CD4-positive, alpha-beta memory T cell (primary cell): ENCODE measurements at places on chromosomes 5 and 9. TPM values are rescaled to one million over a fixed set of nuclear protein-coding genes. Genes with fewer than 3 reads are reported as not detected.
A peak's percentile ranks its signal among the peaks of the same experiment; 100 is the strongest.

- H3K27me3 ChIP-seq, result no peaks in the 10 kb centered on the region
- no peaks in the 10 kb centered on the region for H3K36me3 ChIP-seq
- no peak overlapping the region for H3K4me3 ChIP-seq
- no peak overlapping the region for H3K27ac ChIP-seq
Measured at GRCh38 chr9:135216236-135216635, 128.8 kb downstream of the OLFM1 start.

GRCh38 chr5:82537687-82538306, 259.6 kb upstream of the RPS23 start:
- H3K27me3 ChIP-seq, result no peaks in the 10 kb centered on the region
- no peak for DNase-seq
- H3K4me1 ChIP-seq, result no peaks in the 10 kb centered on the region
- H3K27ac ChIP-seq, result no peak overlapping the region

GRCh38 chr5:151271336-151271735, 18.4 kb downstream of the GM2A start:
- H3K27ac ChIP-seq, result no peak overlapping the region
- H3K4me3 ChIP-seq, result no peak overlapping the region
- no peak for DNase-seq
- H3K27me3 ChIP-seq, result no peaks in the 10 kb centered on the region
- H3K36me3 ChIP-seq, result peaks cover 13% of the 10 kb centered on the region

DNA sequence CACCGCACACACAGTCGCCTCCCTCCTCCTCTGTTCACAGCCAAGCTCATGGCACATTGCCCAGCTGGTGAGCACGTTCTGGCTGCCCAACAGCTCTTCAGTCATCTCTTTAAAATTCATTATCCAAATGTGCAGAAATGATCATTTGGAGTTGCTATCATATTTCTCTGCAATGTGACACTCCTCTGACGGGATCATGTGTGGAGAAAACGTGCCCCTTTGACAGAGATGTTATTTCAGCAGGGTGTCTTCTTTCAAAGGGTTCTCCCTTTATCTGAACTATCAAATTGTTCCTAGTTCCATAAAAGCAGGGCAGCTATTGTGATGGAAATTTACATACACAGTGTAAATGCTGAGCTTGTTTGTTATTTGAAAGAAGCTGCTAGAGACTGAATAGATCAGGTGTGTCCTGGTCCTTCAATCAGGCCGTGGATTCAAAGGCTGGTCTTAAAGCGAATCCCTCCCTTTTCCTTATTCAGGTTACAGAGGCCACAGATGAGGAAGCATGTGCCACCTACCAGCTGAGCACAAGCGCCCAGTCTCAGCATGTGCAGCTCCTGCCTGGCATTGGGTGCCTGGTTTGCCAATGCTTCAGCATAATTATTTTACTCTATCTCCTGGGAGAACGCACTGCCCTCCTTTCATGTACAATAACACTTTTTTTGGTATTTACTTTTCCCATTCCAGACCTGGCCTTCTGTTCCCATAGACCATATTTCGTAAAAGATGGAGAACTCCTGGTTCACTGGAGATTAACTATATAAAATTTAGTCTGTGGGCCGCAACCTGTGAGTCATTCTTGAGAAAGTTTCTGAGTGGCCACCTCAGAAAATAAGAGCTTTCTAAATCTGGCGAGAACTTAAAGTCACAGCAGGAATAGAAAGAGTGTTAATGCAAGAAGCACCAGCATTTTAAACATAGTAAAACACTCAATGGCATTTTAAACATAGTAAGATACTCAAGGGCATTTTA, 433.7 kb downstream of the ENC1 start:
- no peak overlapping the region for H3K27ac ChIP-seq
- H3K4me3 ChIP-seq, result no peak overlapping the region
- H3K4me1 ChIP-seq, result no peaks in the 10 kb centered on the region
- H3K36me3 ChIP-seq, result no peaks in the 10 kb centered on the region

GRCh38 chr9:93085676-93086075, 10.3 kb upstream of the CARD19 start:
- H3K27me3 ChIP-seq, result no peaks in the 10 kb centered on the region
- peaks cover 31% of the 10 kb centered on the region for H3K4me1 ChIP-seq
- no peak overlapping the region for H3K4me3 ChIP-seq

GRCh38 chr5:124887223-124887622, 140.8 kb upstream of the ZNF608 start:
- no peak overlapping the region for H3K4me3 ChIP-seq
- H3K4me1 ChIP-seq, result no peaks in the 10 kb centered on the region
- no peaks in the 10 kb centered on the region for H3K27me3 ChIP-seq

- no peaks in the 10 kb centered on the region for H3K27me3 ChIP-seq
- no peaks in the 10 kb centered on the region for H3K4me1 ChIP-seq
- H3K27ac ChIP-seq, result no peak overlapping the region
- no peak overlapping the region for H3K4me3 ChIP-seq
- DNase-seq, result no peak
- no peaks in the 10 kb centered on the region for H3K36me3 ChIP-seq
Measured at GRCh38 chr5:33161421-33161820, 279.3 kb upstream of the TARS1 start.

DNA sequence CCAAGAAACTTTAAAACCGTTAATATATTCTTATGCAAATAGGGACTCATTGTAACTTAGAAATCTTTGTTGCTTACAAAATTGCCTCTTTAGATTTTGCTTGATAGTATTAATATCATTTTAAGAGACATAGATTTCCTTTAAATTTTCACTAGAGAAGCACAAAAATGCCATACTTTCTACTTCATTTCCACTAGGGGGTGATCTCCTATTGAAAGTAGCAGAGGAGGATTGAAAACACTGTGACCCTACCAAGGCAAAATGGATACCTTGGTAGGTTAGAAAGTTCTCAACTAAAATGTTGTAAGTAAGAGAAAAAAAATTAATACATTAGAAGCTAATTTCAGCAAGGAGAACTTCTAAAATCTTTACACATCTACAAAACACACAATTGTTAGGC, 204.9 kb downstream of the CHSY3 start:
- no peaks in the 10 kb centered on the region for H3K36me3 ChIP-seq
- no peaks in the 10 kb centered on the region for H3K4me1 ChIP-seq
- no peak overlapping the region for H3K4me3 ChIP-seq
- H3K27me3 ChIP-seq, result no peaks in the 10 kb centered on the region
- DNase-seq, result peak; percentile 10
- H3K27ac ChIP-seq, result no peak overlapping the region

DNA sequence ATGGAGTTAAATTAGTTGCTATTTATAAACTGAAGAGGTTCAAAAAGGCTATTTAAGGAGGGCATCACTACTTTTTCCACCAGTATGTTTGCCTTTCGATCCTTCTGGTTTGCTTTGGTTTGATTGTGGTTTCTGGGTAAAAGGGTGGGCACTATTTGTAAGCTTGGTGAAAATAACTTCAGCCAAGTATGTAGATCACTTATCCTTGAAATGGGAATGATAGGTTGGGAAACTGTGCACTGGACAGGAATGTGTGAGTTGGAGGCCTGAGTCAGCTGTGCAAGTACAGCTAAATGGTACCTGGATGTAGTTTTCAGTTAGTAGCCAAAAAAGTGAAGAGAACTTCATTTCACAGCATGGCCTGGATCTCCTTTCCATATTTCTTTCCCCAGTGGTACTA, 466.2 kb downstream of the ENC1 start:
- H3K27me3 ChIP-seq, result no peaks in the 10 kb centered on the region
- no peaks in the 10 kb centered on the region for H3K36me3 ChIP-seq
- H3K4me3 ChIP-seq, result no peak overlapping the region
- no peak overlapping the region for H3K27ac ChIP-seq

DNA sequence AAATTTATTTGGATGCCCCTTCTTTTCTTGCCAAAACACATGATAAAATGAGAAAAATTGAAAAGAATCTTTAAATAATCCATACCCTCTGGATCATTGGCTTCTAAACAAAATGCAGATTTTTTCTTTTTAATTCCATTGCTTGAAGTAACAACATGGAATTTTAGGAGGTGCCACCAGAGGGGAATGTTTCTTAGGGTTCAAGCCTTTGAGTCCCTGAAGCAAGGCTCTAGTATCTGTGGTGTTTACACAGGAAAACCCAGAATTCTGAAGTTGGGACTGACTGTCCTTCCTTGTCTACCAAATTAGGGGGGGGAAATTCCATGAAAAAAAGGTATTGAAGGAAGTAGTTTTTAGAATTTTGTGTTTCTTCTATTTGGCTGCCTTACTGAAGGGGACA, 69.4 kb downstream of the LMNB1 start:
- H3K4me1 ChIP-seq, result peaks cover 24% of the 10 kb centered on the region
- DNase-seq, result no peak
- H3K27ac ChIP-seq, result no peak overlapping the region
- H3K36me3 ChIP-seq, result no peaks in the 10 kb centered on the region
- H3K4me3 ChIP-seq, result no peak overlapping the region
- H3K27me3 ChIP-seq, result no peaks in the 10 kb centered on the region

GRCh38 chr9:20930836-20931235, 100.6 kb downstream of the HACD4 start:
- no peaks in the 10 kb centered on the region for H3K27me3 ChIP-seq
- no peak overlapping the region for H3K27ac ChIP-seq
- no peaks in the 10 kb centered on the region for H3K36me3 ChIP-seq
- peaks cover 9% of the 10 kb centered on the region for H3K4me1 ChIP-seq
- no peak for DNase-seq

DNA sequence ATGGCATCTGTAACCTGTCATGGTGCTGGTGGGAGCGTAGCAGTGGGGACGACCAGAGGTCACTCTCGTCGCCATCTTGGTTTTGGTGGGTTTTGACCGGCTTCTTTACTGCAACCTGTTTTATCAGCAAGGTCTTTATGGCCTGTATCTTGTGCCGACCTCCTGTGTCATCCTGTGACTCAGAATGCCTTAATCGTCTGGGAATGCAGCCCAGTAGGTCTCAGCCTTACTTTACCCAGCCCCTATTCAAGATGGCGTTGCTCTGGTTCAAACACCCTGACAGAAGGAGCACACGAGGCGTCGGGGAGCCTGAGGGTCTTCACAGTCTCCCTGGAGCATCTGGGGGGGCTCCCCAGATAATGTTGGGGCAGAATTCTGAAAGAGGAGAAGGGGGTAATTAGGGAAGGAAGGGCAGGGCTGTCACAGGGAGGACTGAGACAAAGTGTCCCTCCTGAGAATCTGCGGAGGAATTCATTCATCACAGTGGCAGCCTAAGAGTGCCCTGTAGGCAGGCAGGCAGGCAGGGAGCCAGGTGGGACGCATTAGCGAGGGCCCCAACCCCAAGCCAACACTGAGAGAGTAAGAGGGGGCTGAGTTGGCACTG, 21.3 kb upstream of the NCS1 start:
- no peak for DNase-seq
- no peaks in the 10 kb centered on the region for H3K4me1 ChIP-seq
- no peaks in the 10 kb centered on the region for H3K27me3 ChIP-seq
- H3K4me3 ChIP-seq, result no peak overlapping the region
- no peaks in the 10 kb centered on the region for H3K36me3 ChIP-seq

- H3K4me1 ChIP-seq, result peaks cover under 1% of the 10 kb centered on the region
- DNase-seq, result no peak
Measured at GRCh38 chr9:134413112-134413715, 87.0 kb downstream of the RXRA start.

GRCh38 chr5:179373101-179373934, 28.1 kb upstream of the ADAMTS2 start:
- DNase-seq, result no peak
- H3K36me3 ChIP-seq, result no peaks in the 10 kb centered on the region
- H3K4me1 ChIP-seq, result no peaks in the 10 kb centered on the region
- H3K27ac ChIP-seq, result no peak overlapping the region
- H3K4me3 ChIP-seq, result no peak overlapping the region
- no peaks in the 10 kb centered on the region for H3K27me3 ChIP-seq

- H3K27me3 ChIP-seq, result no peaks in the 10 kb centered on the region
- no peak overlapping the region for H3K4me3 ChIP-seq
- H3K36me3 ChIP-seq, result no peaks in the 10 kb centered on the region
- peaks cover 17% of the 10 kb centered on the region for H3K4me1 ChIP-seq
Measured at GRCh38 chr9:113569472-113570060, 106.0 kb downstream of the RGS3 start.

DNA sequence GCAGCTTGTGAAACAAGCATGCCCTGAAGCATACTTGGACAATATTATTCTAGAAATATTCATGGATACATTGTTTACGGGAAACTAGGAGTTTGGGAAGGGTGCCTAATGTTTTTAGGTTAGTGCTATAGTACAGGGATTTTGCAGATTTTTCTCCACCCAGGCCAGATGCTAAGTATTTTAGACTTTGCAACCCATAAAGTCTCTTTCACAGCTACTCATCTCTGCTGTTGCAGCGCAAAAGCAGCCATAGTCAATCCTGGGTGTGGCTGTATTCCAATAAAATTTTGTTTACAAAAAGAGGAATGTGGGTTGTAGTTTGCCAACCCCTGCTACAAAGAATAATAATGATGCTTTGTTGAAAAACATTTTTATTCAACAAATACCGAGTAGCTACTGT, 106.2 kb downstream of the CEMIP2 start:
- no peak overlapping the region for H3K27ac ChIP-seq
- no peaks in the 10 kb centered on the region for H3K36me3 ChIP-seq
- no peak overlapping the region for H3K4me3 ChIP-seq
- peaks cover 7% of the 10 kb centered on the region for H3K4me1 ChIP-seq

Gene ADAM19
- total RNA-seq, result 31.5 TPM

Gene GDF9
- 1.9 TPM for total RNA-seq

Gene GRM6
- not detected for total RNA-seq

Gene ZBTB34
- 10.1 TPM for total RNA-seq

Gene FBP2
- not detected for total RNA-seq
